KG1 (cell line): ENCODE measurements at places on chromosomes 6 and 20.

DNA sequence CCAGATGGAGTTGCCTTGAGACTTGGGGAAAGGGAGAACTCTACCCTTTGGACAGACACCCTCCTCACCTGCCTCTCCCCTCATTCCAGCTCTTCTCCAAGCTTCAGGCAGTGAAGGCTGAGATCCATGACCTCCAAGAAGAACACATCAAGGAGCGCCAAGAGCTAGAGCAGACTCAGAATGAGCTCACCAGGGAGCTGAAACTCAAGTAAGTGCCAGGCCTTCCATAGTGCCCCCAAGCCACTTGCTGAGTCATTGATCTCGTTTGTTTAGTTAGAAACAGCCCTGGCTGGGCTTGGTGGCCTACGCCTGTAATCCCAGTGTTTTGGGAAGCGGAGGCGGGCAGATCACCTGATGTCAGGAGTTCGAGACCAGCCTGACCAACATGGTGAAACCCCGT, 39.2 kb downstream of the KIF3B start:
- DNase-seq = no peak

DNA sequence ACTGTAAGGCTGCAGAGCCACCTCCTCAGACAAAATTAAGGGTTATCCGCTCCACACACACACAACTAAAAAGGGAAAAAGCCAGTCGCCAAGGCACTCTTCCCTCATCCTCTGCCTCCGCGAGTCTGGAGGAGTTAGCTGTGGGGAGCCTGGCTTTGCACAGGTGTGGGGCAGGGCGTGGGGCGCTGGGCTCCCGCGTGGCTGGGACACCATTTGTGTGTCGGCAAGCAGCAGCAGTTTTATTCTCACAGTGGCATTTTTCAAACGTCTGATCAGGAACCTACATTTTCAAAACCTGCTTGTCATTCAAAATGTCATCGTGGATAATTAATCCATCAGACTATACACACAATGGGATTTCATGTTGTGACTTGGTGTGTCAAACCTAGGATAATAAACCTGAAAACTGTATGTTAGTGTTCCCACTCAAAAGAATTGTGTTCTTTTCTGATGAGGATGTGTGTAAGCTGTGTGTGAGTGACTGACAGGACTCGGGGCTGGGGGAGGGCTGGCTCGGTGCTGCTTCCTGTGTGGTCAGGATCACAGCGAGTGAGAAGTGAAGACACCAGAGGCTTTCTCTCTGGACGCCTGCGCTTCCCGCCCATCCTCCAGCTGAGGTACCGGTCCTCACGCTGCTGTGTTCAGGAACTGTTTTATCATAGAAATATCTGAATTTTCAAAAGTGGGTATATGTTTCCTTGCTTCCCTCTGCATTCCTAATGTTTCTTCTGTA, 83.1 kb downstream of the IRF4 start:
- peak; percentile 33 for DNase-seq

- no peak for DNase-seq
Measured at GRCh38 chr20:25544734-25545133, 40.6 kb downstream of the NINL start.

DNA sequence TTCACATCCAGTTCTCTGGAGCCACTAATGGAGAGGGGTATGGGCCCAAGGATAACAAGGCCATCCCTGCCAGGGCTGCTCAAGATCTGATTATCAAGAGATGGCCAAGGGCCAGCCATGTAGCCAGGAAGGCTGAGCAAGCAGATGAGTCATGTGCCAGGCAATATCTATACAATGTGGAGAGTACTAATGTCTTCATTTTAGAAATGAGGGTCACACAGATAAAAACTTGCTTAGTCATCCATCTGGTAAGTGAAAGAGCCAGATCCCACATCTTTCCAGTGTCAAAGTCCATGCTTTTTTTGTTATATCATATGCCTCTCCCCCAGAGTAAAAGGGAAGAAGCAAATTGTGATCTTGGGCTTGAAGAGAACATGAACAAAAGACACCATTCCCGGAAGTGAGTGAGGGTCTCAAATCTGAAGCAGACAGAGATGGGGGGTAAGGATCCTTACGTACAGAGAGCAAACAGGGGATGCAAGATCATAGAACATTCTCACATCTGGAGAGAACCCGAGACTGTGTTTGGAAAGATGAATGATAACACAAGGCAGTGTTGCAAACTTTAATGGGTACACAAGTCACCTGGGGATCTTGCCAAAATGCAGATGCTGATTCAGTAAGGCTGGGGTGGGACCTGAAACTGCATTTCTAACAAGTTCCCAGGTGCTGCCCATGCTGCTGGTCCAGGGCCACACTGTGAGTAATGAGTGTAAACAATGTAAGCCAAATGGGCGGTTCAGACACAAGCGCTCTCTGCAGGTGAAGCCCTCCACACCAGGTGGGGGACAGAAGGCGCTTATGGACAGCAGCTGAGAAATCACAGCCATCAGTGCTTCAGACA, 20.0 kb upstream of the GSTA3 start:
- DNase-seq = no peak

DNA sequence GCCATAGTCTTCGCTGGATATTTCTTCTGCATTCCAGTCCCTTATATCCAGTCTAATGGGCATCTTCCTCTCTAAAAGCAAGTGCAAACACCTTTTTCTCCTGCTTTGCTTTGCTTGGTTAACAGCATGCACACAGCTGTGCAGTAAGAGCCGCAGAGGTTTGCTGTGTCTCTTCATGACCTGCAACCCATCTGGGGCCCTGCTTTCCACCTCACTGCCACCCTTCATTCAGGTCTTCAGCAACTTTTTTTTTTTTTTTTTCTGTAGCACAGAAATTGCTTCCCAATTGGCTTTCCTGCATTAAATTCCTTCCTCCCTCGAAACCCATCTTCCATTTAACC, 14.4 kb downstream of the NEDD9 start:
- DNase-seq = no peak

DNA sequence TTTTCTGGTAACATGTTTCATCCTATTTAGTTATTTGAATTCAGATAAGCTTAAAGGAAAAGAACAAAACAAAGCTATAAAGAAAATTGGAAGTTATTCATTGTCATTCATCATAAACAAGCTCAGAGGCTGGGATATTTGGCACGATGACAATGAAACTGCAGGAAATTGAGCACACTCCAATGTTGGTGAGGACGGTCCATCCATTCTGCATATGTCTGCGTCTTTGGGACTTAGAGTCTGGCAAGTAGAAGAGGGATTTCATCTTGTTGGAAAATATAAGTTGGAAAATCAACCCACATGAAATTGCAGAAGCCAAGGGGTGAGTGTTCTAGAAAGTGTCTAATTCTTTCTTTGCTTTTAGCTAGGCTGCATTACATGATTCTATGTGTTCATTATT, 78.4 kb downstream of the HDGFL1 start:
- no peak for DNase-seq

DNA sequence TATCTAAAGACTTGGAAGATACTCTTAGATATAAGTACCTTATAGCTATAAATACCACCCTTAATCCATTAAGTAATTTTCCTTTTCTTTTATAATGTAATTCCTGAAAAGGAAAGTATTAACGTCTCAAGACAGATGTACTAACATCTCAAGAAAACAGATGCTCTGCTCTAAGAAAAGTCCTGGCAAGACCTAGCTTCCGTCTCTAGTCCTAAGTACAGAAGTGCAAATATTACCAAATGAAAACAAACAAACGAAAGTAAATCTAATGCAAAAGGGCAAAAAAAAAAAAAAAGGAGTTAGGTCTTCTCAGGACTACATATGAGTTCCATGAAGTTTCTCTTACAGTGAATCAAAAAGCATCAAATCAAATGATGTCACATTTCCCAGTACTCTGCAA, 106.8 kb upstream of the PDE10A start:
- no peak for DNase-seq

DNA sequence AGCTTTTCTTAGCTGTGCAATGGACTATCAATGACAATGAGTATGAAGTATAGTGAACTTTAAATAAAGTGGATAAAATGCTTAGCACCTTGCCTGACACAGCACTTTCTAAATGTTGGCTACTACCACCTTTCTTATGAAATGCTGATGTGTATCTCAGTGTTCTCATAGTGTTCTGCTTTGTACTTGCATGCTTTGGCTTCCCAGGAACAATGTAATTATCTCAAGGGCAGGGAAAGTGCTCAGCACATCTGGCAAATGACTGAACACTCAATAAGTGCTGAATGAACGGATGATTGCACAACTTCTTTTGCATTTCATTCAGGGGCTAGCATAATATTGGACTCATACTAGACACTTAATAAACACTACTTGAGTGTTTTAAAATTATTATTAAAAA, 28.2 kb upstream of the NOX3 start:
- no peak for DNase-seq

- DNase-seq = peak; percentile 41
Measured at GRCh38 chr6:36623547-36624459, 29.6 kb downstream of the SRSF3 start.

- DNase-seq = no peak
Measured at GRCh38 chr20:62567246-62568044, 74.9 kb upstream of the SLCO4A1 start.

GRCh38 chr6:166603043-166603690, 16.7 kb upstream of the RAMACL start:
- no peak for DNase-seq

DNA sequence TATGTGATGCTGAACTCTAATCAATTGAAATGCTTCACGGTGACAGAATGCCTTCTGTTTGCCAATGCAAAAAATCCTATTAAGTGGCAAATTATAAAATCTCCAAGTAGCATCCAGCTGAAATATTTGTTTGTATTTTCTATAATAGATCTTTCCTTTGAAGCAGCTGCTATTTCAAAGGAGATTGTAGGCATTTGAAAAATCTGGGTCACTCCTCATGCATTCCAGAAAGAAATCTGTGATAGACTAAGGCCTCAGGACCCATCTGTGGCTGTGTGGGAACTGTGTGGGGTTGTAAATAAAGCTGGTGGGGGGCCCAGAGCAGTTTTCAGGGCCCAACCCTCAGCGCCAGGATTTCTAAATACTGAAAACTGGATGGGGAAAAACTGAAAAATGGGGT, 216.9 kb upstream of the ARG1 start:
- DNase-seq = no peak

GRCh38 chr6:161853657-161854056, 579.8 kb upstream of the AGPAT4 start:
- no peak for DNase-seq

- DNase-seq = no peak
Measured at GRCh38 chr6:100833972-100834574, 47.1 kb downstream of the ASCC3 start.

- DNase-seq = peak; percentile 5
Measured at GRCh38 chr6:110618591-110619267, 142.3 kb upstream of the SLC22A16 start.

DNA sequence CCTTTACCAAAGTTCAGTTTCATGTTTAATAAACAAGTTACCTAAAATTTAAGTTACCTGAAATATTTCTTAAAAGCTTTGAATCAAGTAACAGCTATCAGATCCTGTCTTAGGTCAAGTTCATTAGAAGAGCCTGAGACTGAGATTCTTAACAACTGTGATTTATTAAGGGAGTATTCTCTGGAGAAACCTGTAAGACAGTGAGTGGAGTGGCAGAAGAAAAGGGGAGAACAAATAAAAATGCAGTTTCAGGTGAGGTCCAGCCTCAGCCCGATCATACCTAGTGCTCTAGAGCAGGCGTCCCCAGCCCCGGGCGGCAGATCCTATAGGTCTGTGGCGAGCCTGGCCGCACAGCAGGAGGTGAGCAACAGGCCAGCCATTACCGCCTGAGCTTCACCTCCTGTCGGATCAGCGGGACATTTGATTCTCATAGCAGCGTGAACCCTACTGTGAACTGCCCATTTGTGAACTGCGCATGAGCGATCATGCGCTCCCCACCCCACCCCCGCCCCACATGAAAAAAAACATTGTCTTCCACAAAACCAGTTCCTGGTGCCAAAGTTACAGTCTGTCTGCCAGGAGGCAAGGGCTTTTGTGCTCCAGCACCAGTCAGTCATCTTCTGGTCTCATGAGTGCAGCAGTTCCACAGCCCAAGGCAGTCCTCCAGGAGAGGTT, 59.2 kb upstream of the ADGRB3 start:
- no peak for DNase-seq

DNA sequence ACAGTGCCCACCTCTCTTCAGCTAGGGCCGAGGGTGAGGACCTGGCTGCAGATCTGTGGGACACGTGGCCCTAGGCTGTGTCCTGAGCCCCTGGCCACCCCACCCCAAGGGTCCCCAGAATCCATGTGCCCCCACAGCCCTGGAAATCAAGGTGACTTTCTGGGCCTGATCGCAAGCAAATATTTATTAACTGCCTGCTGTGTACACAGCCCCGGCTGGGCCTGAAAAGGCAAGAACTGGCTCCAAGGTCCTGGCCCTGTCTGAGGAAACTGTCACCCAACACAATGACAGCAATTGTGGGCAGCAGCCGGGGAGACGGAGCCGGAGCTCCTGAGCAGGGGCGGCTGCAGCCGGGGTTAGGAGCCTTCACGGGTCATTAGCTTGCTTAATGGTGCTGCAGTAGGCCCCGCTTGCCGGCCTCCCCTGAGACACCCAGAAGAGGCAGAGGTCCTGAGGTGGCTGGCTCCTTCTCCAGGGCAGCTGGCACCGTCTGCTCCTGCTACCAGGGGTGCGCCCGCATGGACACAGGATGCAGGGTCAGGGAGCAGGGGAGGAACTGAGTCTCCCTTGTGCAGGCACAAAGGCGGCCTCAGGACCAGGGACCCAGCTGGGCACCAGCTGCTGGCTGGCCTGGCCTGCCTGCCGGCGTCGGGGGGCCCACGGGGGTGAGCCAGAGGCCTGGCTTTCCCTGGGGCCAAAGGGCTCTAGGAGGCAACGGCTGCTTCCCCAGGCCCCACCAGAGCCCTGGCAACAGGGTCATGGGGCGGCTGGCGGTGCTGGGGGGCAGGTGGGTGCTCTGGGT, 24.1 kb downstream of the NPEPL1 start:
- DNase-seq = no peak

DNA sequence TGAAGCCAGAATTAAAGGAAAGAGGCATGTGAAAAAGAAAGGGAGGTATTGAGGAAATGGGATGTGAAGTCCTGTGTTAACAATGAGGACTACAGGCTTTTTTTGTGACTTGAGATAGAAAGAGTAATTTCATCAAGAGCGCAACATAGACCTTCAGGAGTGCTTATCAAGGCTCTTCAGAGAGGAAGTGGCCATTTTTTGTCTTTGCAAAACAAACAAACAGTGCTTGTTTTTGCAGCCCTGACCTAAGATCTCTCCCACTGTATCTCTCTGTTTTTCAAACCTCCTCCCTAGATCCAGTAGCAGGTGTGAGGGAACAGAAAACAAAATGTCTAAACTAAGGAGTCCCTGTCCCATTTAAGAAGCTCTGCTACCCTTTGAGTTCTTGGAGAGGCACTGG, 710.3 kb upstream of the MARCKS start:
- DNase-seq = no peak

GRCh38 chr20:15047601-15048000, 710.2 kb upstream of the FLRT3 start:
- DNase-seq = no peak

- no peak for DNase-seq
Measured at GRCh38 chr6:151176911-151177770, 62.6 kb upstream of the AKAP12 start.

DNA sequence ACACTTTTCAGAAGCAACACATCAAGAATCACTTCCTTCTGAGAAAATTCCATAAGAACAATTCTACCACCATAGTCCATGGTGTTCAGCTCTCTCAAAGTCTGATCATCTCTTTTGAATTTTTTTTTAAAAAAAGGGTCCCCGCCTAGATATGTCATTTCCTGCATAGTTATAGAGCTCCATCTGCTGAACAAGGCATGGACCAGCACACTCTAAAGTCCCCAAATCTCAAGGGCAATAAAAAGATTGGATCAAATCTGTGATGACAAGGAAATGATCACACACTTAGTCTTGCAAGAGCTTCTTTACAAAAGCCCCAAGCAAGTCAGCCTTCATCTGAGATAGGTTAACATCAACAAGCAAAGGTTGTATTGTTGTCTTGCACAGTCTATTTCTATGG, 100.7 kb upstream of the STMND1 start:
- DNase-seq = no peak

GRCh38 chr20:53833333-53834061, 236.9 kb downstream of the BCAS1 start:
- DNase-seq = no peak
